Memory B cell (primary cell): ENCODE measurements at places on chromosomes 3 and 15.
A peak's percentile ranks its signal among the peaks of the same experiment; 100 is the strongest.

GRCh38 chr3:169477790-169478189, 185.7 kb downstream of the MECOM start:
- DNase-seq: no peak

DNA sequence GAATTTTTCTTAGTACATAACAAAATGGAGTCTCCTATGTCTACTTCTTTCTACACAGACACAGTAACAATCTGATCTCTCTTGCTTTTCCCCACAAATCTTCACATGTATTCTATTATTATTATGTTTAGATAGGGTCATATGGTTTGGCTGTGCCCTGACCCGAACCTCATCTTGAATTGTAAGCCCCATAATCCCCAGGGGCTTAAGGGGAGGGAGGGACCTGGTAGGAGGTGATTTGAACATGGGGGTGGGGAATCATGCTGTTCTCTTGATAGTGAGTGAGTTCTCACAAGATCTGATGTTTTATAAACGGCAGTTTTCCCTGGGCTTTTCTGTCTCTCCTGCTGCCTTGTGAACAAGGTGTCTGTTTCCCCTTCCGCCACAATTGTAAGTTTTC, 86.7 kb upstream of the SELENOK start:
- no peak for DNase-seq

GRCh38 chr15:88258093-88258641, 1.6 kb upstream of the NTRK3 start:
- no peak for DNase-seq

DNA sequence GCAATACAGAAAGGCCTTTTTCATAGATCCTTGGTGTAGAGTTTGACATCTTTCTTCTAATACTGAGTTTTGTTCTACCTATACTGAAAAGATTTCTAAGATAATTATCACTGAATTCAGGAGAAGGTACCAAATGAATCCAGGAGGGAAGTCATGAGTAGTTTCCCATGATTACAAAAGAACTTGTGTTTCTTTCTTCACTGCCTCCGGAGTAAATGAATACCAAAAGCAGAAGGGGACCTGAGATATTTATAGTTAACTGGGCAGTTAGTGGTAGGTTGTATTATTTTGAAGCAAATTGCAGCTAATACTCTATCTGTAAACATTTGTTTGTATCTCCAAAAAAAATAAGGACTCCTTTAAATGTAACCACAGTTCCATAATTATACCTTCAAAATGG, 175.4 kb downstream of the SUCNR1 start:
- DNase-seq: no peak

GRCh38 chr15:100841426-100841825, 38.2 kb upstream of the ALDH1A3 start:
- no peak for DNase-seq

DNA sequence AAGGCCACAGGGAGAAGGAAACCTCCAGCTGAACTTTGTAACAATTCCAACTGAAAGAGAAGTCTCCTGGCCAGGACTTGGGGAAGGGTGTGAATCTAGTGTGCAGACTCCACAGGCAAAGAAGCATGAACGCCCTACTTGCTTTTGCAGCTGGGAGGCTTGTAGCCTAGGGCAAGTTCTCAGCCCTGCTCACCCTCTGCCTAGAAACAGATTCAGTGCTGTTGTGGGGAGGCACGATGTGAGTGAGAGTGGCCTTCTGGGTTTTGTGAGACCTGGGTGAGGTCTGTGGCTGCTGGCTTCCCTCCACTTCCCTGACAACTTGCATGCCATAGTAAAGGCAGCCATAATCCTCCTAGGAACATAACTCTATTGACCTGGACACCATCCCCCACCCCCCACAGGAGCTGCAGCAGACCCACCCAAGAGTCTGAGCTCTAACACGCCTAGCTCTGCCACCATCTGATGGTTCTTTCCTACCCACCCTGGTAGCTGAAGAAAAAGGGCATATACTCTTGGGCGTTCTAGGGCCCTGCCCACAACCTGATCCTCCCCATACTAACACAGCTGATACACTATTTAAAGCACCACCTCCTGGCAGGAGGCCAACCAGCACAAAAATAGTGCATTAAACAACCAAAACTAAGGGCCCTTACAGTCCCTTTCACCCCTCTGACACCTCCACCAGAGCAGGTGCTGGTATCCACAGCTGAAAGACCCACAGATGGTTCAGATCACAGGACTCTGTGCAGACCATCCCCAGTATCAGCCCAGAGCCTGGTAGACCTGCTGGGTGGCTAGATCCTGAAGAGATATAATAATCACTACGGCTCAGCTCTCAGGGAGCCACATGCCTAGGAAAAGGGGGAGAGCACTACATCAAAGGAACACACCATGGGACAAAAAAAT, 426.5 kb downstream of the IGSF11 start:
- no peak for DNase-seq

DNA sequence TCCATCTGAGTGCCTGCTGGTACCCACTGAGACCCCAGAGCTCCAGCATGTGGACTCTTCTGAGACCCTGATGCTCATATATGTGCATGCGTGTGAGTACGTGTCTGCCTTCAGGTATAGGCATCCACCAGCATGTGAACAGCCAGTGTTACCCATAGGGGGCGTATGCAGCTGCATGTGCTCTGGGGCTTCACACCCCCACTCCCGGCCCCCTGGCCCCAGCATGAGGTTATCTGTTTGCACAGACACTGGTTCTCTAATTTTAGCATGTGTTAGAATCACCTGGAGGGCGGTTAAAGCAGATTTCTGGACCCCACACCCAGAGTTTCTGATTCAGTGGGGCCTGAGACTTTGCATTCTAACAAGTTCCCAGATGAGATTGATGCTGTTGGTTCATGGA, 824 bp upstream of the CILP start:
- DNase-seq: peak; percentile 11

DNA sequence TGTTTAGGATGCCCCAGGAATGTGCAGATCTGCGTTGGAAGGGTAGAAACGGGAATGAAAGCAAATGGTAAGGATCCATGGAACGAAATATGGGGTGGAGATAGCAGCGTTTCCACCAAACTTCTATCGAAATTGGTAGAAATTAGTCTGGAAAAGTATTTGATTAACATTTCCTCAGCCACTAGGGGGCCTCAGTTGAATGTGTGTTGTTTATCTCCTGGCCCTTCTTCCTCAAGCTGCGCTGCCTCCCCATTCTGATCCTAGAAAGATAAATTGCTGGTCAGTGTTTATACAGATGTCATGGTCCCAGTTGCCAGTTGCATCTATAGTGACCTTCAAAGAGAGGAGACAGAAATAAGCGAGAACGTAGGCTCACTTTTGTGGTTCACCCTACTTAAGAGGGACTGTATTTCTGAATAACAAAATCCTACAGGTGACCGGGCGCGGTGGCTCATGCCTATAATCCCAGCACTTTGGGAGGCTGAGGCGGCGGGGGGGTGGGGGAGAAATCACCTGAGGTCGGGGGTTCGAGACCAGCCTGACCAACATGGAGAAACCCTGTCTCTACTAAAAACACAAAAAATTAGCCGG, 457.1 kb downstream of the SQOR start:
- DNase-seq: no peak

DNA sequence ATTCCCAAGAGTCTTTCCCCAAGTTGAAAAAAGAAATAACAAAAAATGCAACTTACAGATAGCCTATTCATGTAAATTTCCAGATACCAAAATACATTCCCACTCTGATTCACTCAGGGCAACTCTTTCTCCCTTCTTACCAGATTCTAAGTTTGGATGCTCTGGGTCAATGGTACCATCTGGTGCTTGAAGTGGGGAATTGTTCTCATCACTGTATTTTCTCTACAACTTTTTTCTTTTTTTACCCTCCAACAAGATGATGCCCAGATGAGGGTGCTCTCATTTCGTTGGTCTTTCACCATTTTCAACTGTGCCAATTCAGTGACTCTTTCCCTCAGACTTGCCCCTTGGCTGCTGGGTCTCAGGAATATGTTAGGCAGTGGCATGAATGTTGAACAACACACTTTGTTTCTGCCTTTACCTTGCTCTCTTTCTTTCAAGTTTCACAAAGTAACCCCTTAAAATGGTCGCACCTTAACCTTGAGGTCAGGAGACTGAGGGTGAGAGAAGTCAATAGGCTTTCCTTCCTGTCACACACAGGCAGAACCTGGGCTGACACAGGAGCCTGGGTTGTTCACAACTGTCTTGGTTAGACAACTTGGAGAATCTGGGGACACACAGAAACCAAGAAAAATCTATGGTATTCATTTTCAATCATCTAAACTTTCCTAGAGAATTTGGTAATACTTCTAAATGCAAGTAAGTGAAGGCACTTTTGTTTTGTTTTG, 330.7 kb upstream of the SLCO3A1 start:
- no peak for DNase-seq

- DNase-seq: no peak
Measured at GRCh38 chr3:156304406-156304805, 184.0 kb downstream of the KCNAB1 start.

- DNase-seq: no peak
Measured at GRCh38 chr15:63022181-63022580, 20.4 kb upstream of the TPM1 start.

GRCh38 chr3:177652556-177653291, 455.4 kb upstream of the TBL1XR1 start:
- DNase-seq: no peak

GRCh38 chr15:78168608-78169007, 19.4 kb downstream of the IDH3A start:
- DNase-seq: no peak

DNA sequence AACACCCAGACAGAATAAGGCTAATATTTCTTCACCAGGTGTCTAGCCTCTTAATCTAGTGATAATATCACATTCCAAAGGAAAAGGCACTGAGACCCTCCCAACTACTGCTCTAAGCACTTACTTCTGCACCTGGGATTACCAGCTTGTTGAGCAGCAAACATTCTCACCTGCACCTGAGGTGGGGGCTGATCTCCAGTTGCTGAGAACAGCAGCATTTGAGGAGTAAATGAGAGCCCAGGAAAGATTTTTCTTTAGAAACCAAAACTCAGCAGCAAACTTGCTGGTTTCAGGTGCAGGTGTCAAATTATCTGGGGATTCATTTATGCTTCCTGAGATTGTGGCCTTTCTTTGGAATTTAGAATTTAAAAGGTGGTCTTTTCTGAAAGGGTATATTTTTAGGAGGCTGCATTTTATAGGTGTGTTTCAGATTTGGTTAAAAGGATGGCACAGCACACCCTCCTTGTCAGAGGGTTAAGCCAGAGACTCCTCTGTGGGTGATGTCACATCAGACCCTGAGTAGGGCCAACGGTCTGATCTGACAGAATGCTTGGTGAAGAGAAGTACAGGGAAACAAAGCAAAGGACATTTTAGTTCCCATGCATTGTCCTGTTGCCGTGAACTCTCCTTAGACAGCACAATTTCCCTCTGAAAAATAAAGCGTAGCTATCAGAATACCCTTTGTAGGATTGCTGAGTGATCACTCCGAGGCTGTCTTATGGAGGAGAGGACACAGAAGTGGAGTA, 411.0 kb upstream of the ATP11B start:
- no peak for DNase-seq

DNA sequence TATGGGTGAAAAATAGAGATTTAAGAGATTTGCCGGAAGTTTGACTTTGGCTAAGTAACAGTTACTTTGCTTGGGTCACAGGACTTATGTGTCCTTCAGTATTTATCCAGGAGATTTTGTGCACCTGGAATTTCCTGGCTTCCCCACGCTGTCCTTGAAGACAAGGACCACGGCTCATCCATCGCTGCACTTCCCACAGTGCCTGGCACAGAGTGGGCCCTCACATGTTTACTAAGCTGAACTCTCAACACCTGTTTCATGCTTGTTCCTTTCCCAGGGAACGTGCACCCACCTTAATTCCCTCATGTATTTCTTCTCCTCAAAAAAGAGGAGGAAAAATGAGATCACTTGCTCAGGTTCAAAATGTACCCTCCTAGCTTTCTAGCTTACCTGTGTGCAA, 32.0 kb downstream of the CA12 start:
- no peak for DNase-seq

DNA sequence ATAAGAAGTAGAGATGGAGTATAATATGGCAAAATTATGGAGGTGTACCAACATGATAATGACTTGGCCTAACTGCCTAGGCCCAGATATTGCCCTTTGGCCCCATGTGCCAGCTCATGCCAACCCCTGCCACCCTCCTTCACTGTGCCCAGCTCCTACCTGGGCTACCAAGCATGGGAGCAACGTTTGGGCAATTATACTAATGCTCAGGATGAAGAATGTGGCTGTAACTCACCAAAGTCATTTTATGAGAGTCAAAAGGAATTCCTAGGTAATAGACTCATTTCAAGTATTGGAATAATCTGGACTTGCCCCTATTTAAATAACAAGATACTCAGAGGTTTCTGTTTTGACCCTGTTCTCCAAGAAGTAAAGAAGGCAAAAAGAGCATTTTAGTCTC, 240.2 kb upstream of the IL12A start:
- DNase-seq: no peak

- DNase-seq: no peak
Measured at GRCh38 chr3:47295976-47296375, 13.2 kb downstream of the KLHL18 start.

DNA sequence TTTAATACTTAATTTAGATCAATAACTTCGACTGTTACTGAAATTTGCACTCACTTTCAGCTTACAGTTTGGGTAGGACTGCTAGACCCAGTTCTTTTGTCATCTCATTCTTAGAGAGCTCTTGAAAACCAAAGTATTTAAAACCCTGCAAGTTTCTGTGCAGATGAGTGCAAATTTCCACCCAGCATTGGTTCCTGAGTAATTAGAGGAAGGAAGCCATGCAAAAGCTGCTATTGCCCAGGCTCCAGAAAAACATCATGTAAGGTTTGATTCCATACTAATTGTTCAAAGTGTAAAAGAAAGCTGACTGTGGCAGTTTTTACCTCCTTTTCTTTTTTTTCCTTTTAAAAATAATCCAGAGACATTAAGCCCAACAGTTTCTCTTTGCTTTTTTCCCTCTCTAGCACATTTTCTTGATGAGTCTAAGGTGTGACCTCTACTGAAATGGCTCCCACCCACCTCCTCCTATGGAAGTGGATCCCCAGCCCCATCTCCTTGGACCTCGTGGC, 30.3 kb downstream of the ABHD2 start:
- DNase-seq: no peak
